ENCODE measurements at places on chromosomes 7 and 10. TPM values are rescaled to one million over a fixed set of nuclear protein-coding genes. Genes with fewer than 3 reads are reported as not detected.

VPS37D gene
- 3.7 TPM for total RNA-seq

FAM25G gene
- not detected for total RNA-seq

FAM20C gene
- 48.9 TPM for total RNA-seq

CLDN3 gene
- total RNA-seq, result 0.11 TPM

ATOH7 gene
- total RNA-seq, result not detected

ASB10 gene
- total RNA-seq, result not detected

HKDC1 gene
- total RNA-seq, result 0.69 TPM

GARIN1A gene
- total RNA-seq, result 0.74 TPM

FAM237B gene
- total RNA-seq, result not detected
